ENCODE measurements at places on chromosomes 7 and 10.

GRCh38 chr10:86992929-86993328 is 24.6 kb downstream of the ADIRF start:
- DNase-seq = no peak

DNA sequence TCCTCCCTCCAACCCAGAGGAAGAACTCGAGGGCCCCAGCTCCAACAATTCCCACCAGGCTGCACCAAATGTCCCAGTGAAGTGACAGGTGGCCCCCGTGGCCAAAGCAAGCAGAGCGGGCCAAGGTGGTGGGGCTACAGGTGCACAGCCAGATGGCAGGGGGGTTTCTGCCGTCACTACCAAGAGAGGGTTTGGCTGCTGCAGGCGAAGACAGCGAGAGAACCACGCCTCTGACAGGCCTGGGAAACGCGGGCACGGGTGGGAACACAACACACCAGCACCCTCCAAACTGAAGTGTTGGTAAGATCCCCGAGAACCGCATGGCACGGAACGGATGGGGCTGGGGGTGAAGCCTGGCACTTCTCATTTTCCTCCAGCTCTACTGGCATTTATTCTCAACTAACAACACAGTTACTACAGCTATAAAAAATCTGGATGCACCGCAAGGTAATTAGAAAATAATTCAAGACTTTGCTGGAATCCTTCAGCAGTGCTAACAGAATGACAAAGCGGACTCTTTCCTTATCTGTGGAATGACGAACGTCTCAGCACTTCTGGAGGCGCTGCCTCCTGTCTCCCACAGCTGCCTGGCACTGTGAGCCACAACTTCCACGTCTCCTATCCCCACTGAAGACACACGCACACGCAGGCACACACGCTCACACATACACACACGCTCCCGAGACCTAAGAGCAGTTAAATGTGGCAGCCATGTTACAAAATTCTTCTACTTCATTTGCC is 167.9 kb downstream of the TCERG1L start:
- no peak for DNase-seq

- no peak for DNase-seq
These were observed 99.0 kb downstream of the AGMO start for GRCh38 chr7:15462721-15463389.

GRCh38 chr10:77311186-77311585 is 326.4 kb downstream of the KCNMA1 start:
- no peak for DNase-seq

- DNase-seq = no peak
These were observed 38.8 kb downstream of the FIGNL1 start for GRCh38 chr7:50411332-50411731.

GRCh38 chr7:12859761-12860160 is 172.3 kb downstream of the ARL4A start:
- no peak for DNase-seq

GRCh38 chr7:104938741-104939390 is 75.1 kb upstream of the KMT2E start:
- no peak for DNase-seq

GRCh38 chr7:106693677-106694353 is 32.9 kb upstream of the CCDC71L start:
- no peak for DNase-seq

- DNase-seq = peak; percentile 0
These were observed 327.6 kb upstream of the ZNF32 start for GRCh38 chr10:43976292-43976691.

DNA sequence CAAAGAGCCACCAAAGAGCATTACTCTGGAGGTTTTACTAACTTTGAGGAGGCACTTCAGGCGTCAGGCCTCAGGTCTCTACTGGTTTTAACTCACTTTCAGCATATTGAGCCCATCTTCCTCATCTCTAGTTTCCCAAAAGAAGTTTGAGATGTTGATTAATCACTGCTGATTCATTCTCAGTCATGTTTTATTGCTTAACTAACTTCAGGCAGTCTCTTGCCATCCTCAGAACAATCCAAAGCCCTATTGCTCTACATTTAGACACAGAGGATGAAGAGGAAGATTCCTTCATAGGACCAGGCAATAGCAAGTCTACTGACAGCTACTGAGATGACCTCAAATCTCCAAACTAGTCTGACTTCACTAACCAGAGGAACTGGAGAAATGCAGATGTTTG is 39.1 kb upstream of the BET1 start:
- DNase-seq = no peak

- DNase-seq = no peak
These were observed 46.2 kb downstream of the PARP12 start for GRCh38 chr7:140016540-140016939.

DNA sequence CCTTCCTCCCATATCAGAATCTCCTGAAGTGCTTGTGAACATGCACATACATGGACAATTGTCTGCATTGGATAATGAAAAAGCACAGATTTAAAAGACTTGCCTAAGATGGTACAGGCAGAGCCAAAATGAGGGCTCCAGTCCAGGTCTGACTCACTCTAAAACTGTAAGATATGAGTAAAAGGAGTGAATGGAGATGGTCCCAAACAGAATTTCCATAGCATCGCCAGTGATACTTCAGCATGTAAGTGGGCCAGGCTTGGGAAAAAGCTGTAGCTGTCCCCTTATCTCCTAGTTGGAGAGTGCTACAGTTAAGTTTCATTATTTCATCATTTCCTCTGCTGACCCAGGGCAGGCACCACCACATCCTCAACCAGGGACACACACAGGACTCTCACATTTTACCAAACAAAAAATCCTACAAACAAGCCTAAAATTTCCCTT is 26.4 kb upstream of the IL6 start:
- no peak for DNase-seq

GRCh38 chr7:77549106-77549870 is 12.2 kb downstream of the PTPN12 start:
- no peak for DNase-seq

GRCh38 chr10:62496925-62497324 is 122.8 kb downstream of the ZNF365 start:
- DNase-seq = no peak

DNA sequence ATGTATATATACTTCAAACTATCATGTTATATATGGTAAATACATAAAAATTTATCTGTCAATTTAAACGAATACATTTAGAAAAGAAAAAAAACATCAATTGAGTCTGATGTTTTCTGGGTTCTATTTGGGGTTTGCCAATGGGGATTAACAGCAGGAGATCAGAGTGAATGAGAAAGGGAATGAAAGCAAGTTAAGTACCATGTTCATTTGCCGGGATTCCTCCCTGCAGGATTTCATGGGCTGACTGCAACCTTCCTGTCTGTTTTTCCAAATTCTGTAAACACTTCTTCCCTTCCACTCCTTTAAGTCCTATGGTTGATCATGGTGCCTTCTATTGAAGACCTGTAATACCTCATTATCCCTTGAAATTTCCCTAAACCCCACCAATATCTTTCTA is 33.9 kb upstream of the SEMA3A start:
- no peak for DNase-seq

DNA sequence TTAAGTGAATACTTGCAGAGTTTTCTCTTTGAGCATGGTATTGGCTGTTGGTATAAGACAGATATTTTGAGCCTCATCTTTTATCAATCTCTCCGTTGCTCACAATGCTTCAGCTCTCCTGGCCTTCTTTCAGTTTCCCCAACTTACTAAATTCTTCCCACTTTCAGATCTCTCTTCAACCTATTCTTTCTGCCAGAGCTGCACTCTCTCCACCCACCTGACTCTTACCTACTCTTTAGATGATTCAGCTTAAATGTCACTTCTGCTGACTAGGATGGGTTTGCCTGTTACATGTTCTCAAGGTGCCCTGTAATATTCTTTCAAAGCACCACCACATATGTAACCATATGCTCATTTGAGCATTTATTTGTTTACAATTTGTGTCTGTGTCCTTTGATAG is 1.6 kb downstream of the EXOSC1 start:
- no peak for DNase-seq

- DNase-seq = no peak
These were observed 4.5 kb upstream of the MGAM start for GRCh38 chr7:141991140-141991539.

- peak; percentile 53 for DNase-seq
These were observed 27.6 kb upstream of the MKRN1 start for GRCh38 chr7:140506788-140507464.

DNA sequence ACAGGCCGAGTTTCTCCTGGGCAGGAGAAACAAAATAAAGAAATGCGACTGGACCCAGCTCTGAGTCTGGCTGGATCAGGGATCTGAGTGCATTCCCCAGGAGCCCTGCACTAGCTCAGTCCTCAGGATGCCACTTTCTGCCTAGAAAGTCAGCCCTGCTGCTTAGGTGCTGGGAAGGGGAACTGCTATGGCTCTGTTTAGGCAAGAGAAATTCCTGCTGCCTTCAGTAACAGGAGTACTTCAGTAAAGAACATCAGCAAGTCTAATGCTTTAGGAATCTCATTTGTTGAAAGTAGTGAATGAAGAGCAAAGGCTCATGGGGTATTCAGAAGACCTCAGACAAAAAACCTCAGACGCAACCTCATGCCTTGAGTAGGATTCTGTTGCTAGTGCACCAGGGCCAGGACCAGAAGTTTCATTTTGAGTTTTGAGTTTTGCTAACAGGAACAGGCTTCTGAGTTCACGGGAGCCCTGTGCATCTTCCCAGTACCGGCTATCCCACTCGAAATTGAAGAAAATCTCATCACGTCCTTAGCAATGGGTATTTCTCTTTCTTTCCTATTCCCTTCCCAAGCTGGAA is 170.8 kb upstream of the CDCA7L start:
- DNase-seq = no peak

- DNase-seq = no peak
These were observed 35.2 kb upstream of the FZD1 start for GRCh38 chr7:91228927-91229558.

- DNase-seq = no peak
These were observed 61.5 kb downstream of the NKX6-2 start for GRCh38 chr10:132724446-132724845.

DNA sequence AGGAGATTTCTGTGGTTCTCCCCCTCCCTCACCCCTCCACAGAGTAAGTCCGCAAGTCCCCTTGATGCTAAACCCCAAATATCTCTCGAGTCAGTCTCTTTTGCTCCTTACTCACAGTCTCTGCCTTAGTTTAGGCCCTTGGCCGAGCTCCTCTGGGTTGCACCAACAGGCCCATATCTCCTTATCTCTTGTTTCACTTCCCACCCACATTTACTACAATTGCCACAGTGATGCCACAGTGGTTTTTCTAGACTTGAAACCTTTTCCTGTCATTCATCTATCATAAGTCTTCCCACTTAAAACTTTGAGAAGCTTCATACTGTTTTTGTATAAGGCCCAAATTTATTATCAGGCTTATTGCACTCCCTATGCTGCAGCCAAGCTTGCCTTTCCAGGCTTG is 23.4 kb upstream of the NME8 start:
- DNase-seq = no peak

DNA sequence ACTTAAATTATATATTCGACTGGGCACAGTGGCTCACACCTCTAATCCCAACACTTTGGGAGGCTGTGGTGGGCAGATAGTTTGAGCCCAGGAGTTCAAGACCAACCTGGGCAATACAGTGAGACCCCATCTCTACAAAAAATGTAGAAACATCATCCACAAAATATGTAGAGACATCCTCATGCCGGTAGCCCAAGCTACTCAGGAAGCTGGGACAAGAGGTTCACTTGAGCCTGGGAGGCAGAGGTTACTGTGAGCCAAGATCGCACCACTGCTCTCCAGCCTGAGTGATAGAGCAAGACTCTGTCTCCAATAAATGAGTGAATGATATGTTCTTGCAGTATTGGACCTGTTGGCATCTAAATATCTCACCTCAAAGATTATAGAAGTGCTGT is 22.6 kb upstream of the TNS3 start:
- DNase-seq = no peak

- no peak for DNase-seq
These were observed 411.5 kb downstream of the TYW1 start for GRCh38 chr7:67408109-67408508.

GRCh38 chr7:38178695-38179344 is 775 bp downstream of the STARD3NL start:
- DNase-seq = no peak

DNA sequence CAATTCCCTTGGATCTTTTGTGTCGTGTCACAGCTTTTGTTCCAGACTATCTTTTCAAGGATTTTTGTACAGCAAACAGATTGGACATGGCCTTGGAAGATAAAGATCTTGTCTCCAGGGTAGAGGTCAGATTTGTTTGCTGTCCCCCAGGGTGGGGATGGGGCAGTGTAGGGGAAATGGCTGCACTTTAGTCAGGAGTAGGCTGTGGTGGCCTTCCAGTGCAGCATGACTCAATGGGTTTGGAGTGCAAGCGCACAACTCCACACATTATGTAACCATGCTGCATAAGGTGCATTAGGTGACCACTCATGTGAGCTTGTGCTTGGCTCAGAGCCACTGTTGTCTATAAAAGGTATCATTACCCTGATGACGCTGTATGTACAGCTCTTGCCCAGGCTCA is 23.9 kb upstream of the ADAMTS14 start:
- no peak for DNase-seq

DNA sequence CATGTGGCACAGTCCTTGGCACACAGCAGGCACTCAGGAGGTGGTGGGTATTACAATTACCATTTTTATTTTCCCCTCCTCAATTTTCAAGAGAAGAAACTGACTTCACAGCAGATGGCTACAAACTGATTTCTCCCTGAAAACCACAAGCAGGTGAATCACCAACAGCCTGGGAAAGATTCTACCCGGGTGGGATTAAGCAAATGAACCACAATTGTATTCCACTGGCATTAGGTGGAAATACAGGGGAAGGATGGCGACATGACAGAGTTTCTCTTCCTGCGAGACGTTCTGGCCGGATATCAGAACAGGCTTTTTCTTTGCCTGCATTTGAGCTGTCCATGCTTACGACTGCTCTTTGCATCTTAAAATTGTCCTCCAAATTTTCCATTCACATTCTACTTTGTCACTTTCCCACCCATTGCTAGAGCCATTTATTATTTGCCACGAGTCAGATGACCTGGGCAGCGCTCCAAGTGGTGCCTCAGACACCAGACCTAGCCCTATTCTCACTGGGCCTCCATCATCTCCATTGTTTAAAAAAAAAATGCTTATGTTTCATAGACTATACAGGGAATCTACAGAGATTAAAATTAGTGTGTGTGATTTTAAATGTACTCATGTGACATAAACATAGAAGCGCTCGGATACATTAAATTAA is 4.6 kb downstream of the DENND11 start:
- no peak for DNase-seq

DNA sequence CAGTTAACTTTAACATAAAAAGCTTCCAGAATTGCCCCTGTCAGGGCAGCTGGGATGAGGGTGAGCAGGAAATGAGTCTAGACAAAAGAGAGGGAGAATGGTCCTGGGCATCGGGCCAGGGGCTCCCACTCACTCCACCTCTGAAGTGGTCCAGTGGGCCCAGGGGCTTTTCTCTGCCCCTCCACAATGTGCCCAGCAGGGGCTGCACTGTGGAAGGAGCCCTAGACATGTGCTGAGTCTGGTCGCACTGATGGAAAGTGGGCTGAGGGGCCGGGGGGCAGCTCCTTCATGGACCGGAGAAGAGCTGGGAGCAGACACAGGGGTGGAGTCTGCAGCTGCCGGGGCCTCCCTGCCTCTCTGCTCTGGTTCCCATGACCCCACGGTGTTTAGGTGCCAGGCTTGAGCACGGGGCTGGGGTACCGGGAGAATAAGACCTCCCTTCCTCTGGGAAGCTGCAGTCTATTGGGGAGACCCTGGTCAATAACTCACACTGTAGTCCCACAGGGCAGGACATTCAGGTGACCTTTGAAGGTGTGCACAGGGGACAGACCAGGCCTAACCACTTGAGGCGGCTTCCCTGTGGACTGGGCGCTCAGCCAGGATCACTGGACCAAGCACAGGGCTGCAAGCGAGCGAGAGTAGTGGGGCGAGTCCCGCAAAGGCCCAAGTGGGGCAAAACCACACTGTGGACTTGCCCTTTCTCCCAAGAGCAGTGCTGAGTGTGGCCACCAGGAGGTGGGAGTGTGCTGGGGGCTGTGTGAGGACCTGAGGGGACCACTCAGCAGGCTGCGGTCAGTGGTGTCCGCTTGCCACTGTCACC is 6.1 kb downstream of the ADCY1 start:
- DNase-seq = no peak
